ENCODE measurements at places on chromosomes 5 and 9.

DNA sequence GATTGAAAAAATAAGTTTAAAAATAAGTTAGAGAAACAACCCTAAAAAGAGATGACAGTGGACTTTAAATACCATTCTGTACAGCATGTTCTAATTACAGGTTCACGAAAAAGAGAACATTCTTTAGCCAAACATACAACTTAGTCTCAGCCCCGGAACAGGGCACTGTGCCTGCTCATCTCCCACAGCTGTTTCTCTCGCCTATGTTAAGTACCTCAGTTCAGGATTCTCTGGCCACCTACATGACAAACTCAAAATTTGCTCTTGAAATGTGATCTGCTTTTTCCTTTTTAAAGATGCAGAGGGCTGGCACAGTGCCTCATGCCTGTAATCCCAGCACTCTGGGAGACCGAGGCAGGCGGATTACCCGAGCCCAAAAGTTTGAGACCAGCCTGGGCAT lies 52.3 kb downstream of the MYO10 start:
- peak; percentile 55 for DNase-seq

DNA sequence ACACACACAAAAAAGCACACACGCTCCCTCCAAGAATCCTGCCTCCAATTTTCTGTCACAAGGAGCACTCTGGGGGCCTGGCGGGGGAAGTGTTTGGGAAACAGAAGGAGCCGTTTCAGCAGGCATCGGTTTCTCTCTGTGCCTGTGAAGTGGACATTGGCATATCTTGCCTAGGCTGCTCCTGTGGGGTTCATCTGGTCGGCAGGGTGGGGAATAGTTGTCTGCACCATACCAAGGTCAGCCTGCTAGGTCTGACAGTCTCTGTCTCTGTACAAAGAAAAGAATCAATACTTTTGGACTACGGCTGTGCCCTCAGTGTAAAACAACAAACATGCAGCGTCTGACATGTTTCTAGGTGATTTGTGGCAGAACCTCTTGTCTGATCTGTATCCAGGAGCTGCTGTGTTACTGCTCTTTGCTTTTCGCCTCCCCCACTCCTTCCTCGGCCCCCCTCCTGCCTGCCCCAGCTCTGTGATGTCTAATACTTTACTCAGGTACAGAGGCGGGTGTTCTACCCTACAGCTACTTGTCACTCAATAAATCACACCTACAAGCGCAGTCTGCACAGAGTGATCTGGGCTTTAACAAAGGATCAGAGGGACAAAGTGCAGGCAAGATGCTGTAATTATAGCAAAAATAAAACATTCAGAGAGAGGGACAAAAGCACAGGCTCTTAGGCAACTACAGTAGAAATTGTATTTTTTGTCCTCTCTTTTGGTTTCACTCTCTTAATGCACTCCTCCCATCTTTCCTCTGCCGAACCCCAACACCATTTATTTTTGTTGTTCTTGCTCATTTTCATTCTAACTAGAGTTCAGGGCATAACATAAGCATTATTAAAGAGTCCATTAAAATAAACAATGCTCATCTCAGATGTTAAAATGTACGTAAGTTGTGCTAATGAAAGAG lies 216.7 kb downstream of the BNC2 start:
- peak; percentile 37 for DNase-seq

DNA sequence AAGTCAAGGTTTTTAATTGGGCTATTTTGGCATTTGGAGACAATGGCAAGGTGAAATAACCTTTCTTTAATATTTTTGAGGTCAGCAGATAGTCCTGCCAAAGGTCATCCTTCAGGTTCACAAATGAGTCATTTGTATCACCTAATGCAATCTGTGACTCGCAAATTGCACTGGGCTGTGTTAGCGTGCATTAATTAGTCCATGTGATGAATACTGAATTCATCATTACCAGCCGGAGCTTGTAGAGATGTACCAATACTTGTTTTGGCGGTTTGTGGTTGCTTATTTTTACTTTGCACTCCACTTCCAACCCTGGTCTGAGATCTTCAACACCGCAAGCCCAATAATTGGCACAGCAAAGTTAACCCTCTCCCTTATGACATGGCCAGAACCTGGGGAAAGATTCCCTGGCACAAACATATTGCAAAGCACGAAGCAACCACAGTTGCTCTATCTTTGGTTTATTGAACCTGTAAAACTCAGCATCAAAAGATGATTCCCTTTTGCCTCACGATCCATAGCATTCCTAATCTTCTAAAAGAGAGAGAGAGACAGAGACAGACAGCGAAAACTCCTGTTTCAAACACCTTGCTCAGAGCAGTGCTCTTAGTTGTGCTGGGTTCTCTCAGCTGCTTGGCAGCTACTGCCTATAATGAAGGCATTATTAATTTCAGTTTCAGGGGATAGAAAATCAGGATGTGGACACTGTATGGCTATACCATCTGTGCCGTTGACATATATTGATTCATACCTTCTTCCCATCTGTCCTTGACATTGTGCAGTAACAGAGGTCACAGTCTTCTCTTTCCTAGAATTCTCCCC lies 178.1 kb downstream of the EBF1 start:
- no peak for DNase-seq

GRCh38 chr9:14198047-14198840 lies 115.7 kb downstream of the NFIB start:
- DNase-seq = no peak

- peak; percentile 40 for DNase-seq
Observed at GRCh38 chr5:74916831-74917710, 50.9 kb upstream of the FAM169A start.

GRCh38 chr5:123756816-123757215 lies 244.8 kb downstream of the CSNK1G3 start:
- no peak for DNase-seq
